ENCODE measurements at places on chromosomes 6 and 20.

- no peak for DNase-seq
Measured at GRCh38 chr6:4924661-4925271, 79.1 kb downstream of the RPP40 start.

- no peak for DNase-seq
Measured at GRCh38 chr20:23120261-23120660, 34.1 kb upstream of the CD93 start.

GRCh38 chr6:69918813-69919475 lies 52.6 kb downstream of the COL19A1 start:
- no peak for DNase-seq

DNA sequence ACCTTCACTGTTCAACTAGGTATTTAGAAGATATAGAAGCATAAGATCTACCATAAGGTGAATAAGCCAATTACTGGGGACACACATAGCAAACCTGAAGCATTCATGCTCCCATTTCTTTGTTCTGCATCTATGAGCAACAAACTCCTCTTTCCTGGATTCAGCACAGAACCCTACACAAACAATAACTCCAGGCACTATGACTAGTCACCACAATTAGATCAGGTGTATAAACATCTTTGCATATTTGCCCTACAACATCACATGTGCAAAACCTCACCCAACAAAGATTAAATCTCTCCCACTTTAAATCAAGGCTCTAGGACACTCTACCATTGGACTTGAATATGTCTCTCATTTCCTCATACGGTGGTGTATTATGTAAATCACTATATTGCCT lies 652.3 kb downstream of the EPHA7 start:
- no peak for DNase-seq

DNA sequence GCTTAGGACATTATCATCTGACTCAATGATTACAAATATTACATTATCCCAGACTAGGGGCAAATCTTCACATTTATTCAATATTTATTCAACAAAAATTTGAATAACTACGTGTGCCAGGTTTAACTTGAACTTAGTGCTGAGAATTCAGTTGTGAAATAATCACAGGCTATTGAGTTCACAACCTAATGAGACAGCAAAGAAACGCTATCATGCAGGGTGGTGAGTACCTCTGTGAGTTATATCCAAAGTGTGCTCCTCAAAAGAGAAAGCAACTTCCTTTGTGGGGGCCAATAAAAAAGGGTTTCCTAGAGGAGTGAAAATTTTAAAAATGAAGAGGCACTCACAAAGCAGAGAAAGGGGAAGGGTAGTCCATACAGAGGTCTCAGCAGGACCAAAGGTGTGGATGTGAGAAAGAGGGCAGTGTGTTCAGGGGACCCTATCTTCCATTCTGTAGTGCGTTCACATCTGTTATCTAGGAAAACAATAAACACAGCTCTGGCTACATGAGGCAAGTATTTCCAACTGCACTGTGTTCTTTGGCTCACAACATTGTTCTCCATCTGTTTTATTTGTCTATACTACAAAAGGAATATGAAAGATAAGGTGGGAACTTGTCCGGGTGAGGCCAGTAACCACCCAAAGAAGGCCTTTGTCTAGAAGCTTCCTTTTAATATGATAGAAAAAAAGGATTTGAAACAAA lies 155.4 kb upstream of the MARCKS start:
- DNase-seq, result no peak

GRCh38 chr6:138113588-138114210 lies 6.5 kb upstream of the PERP start:
- no peak for DNase-seq

DNA sequence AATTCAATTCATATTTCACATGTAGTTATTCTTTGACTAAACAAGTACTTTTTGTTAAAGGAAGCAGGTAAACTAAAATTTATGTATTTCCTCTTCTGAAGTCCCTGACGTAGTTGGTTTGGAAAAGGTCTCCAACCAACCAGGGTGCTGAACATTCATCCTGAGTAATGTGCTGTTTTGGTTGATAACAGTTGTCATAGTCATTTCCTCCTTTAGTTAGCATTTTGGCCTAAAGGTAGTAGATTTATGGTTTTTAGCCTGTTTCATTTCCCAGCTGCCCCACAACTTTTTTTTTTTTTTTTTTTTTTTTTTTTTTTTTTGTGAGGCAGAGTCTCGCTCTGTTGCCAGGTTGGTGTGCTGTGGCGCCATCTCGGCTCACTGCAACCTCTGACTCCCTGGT lies 382.8 kb upstream of the FLRT3 start:
- no peak for DNase-seq

DNA sequence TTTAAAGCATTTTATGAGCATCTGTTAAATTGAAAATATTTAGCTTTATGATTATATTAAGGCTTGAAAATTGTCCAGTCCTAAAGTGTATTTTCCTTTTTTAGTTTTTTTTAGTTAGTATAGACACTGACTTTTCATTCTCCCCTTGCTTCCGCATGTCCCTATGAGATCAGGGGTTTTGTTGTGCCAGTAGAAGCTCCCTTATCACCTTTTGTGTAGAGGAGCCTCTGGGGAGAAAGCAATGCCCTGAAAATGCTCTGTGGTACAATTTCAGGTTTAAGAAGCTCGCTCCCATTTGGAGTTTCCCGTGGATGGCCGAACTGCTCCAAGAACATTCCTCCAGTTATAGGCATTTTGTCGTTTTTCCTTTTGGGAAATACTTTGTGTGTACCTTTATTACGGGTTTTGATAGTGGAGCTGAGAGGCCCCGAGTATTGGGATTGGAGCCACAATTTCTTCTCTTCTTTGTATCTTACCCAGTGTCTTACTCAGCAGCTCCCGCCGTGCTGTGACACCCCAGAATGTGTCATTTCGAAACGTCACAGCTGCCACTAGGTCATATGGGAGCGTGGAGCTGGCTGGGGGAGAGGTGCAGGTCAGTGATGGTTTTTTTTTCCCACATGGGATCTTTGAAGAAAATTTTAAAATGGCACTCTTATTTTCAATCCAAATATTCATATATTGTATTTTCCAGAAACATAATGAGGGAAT lies 49.9 kb downstream of the RPRD1B start:
- no peak for DNase-seq

- no peak for DNase-seq
Measured at GRCh38 chr6:12610862-12611261, 105.7 kb upstream of the PHACTR1 start.

- DNase-seq, result no peak
Measured at GRCh38 chr20:2125474-2126112, 24.0 kb downstream of the STK35 start.

GRCh38 chr6:20433321-20433720 lies 31.6 kb downstream of the E2F3 start:
- DNase-seq, result no peak

- DNase-seq, result peak; percentile 71
Measured at GRCh38 chr6:6826095-6826901, 237.8 kb downstream of the LY86 start.

GRCh38 chr6:34697904-34698559 lies 1.5 kb upstream of the ILRUN start:
- DNase-seq, result no peak

DNA sequence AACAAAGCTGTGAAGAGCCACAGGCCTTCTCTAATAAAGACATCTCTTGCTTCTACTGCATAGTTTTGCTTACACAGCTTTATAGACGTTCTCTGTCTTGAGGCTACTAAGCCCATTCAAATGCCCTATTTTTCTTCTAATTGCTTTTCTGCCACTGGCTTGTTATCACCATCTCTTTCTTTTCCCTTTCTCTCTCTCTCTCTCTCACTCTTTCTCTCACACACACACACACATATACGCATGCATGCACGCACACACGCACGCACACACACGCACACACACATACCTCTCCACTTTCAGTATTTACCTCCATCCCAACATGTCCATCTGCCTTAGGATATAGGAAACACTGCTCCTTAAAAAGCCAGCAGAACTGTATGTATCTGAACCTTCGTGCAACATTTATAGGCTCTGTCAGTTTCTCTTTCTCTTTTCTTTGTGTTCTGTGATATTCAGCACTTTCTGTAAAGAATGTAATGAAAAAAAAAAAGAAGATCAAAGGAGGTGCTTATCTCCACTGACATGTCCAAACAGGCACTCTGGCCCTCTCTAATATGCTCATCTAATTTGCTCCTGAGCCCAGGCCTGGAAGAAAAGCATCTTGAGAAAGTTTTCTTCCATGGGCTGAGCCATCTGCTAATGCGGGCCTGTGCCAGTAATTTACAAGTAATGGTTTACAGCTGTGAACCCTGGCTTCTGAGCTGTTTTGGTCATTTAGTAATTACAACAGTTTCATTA lies 1046.7 kb upstream of the MAP3K7 start:
- no peak for DNase-seq

GRCh38 chr6:40611912-40612311 lies 24.7 kb upstream of the LRFN2 start:
- no peak for DNase-seq

DNA sequence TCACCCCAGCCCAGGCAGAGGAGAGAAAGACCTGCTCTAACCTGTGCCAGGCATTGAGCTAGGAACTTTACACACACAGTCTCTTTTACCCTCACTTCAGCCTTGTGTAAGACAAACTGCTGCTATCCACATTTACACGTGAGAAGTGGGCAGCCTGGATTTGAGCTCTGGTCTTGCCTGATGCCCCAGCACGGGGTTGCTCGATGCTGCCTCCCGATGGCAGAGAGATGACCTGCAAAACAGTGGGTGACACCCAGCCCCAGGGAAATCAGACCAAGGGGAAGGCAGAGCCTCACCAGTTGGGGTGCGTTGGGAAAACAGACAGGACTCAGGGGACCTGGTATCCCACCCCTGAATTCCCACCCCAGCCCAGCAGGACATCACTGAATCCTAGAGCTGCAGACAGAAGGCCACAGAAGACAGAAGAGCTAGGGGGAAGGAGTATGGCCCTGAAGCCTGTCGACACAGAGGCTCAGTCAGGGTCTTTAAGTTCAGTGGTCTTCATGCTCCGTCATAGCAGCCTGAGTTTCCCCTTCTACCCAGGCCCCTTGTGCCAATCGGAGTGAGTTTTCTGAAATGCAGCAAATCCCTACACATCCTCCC lies 990 bp downstream of the BPI start:
- no peak for DNase-seq

GRCh38 chr6:36195471-36196112 lies 952 bp upstream of the BRPF3 start:
- no peak for DNase-seq

DNA sequence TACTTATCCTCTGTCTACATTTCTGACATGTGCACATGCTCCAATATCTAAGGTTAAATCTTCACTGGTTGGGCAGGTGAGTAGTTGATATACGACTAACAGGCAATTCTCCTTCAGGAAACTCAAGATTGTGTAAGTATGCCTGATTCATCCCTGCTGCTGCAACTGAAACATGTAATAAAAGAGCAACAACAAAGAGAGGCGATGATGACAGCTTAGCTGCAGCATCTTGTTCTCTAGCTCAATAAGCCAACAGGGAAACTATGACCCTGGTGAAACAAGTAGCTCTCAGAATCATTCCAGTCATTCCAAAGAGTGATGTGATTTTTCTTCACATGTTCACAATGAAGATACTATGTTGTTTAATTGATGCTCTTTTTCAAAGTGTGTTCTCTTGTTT lies 74.4 kb downstream of the ELOVL4 start:
- DNase-seq, result no peak

DNA sequence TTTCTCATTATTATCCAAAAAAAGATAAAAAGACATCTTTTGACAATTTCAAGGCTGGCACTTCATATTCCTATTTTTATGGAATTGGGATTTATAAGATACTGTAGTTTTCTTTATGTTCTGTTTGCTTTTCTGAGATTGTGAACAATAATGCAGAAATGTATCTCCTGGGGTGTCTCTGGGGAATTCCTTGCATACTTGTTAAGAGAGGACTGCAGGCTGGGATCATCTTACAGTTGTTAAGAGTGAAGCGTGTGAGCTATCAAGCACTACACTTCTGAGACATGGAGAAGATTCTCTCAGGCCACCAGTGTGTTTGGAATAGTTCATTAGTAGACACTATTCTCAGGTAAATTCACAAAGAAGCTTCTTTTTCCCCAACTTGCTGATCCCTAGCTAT lies 963.3 kb upstream of the GJE1 start:
- DNase-seq, result no peak

DNA sequence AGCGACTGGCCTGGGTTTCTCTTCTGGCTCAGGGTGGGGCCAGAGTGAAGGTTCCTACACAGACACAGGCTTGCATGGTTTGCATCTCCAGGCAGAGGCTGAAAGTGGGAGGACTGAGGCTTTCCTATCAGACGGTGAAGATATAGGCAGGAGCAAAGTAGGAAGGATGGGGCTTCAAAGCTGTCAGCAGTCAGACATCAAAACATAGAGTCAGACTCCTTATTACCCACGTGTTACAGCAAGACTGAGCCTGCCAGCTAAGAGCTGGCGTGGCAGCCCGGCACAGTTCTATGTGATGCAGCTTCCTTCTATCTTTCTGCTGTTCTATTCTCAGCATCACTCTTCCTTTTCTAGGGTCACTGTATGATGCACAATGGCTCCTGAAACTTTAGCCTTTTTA lies 445.1 kb downstream of the DOK5 start:
- no peak for DNase-seq

GRCh38 chr6:166658115-166658791 lies 31.2 kb upstream of the RPS6KA2 start:
- DNase-seq, result no peak

DNA sequence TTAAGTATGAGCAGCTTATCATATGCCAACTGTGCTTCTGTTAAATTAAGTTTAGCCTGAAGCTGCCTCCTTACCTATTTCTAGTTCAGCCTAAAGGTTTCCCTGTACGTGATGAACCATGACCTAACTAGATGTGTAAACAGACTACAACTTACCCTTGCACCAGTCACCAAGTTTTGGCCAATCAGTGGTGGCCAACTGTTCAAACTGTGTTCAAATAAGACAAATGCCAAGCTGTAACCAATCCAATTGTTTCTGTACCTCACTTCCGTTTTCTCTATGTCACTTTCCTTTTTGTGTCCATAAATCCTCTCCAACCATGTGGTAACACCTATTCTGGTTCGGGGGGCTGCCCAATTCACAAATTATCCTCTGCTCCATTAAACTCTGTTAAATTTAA lies 6.0 kb upstream of the SLC2A10 start:
- no peak for DNase-seq

DNA sequence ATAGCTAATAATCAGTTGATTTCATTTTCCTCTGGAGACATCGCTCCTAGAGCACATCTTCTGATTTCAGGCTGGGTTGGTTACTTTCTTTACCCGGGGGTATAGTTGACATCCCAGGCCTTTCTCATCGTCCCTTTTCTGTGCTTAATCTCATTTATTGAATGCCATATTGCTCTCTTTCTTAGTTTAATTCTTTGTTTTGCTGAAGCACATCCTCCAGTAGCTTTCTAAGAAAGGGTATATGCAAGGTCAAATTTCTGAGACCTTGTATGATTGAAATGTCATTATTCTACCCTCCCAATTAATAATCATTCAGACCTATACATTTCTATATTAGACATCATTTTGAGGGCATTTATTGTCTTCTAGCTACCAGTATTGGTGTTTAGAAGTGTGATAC lies 2.6 kb upstream of the C20orf141 start:
- DNase-seq, result no peak

DNA sequence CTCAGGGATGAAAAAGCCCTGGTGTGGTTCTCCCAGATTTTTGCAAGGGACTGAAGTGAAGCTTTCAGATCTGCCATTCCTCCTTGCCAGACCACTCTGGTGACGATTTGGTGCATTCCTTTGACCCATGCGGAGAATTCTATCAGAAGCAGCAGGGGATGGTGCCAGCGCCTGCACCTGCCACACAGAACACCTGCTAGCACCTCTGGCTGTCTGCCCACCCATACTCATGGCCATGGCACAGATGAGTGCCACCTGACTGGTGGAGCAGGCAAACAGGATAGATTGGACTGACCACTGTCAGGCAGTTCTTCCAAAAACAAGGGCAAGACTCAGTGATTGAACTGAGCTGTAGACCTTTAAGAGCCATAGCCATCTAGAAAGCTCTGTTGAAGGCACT lies 107.1 kb downstream of the CDYL start:
- no peak for DNase-seq

All from femur (tissue), 1 donor.